ENCODE measurements at places on chromosomes 6 and 20. TPM values are rescaled to one million over a fixed set of nuclear protein-coding genes. Genes with fewer than 3 reads are reported as not detected.

The SMPDL3A gene
- 150 TPM for total RNA-seq

The PI3 gene
- total RNA-seq, result 197 TPM

The GLP1R gene
- total RNA-seq, result not detected

The HMGN3 gene
- total RNA-seq, result 29.9 TPM

The SLC25A27 gene
- total RNA-seq, result 8.7 TPM

The TTPAL gene
- 20.9 TPM for total RNA-seq

- DNase-seq, result no peak
Measured at GRCh38 chr6:16248271-16248853, 10.0 kb downstream of the GMPR start.

DNA sequence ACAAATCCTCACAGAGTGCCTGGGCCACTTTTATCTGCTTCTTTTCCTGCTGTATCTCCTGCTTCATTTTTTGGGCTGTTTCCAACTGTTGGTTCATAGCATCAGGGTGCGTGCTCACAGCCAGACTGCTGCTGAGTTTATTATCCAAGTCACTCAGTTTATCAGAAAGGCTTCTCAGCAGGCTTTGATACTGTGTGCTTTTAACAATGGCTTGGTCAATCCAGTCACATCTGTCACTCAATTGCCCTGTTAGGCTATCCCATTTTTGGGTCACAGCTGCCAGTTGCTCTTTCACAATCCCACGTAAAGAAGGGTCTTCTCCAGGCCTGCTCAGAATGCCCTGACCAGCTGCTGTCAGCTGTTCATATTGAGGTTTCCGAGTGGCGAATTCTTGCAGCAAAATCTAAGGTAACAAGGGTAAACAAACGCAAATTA lies 87.2 kb downstream of the DST start:
- DNase-seq, result no peak

DNA sequence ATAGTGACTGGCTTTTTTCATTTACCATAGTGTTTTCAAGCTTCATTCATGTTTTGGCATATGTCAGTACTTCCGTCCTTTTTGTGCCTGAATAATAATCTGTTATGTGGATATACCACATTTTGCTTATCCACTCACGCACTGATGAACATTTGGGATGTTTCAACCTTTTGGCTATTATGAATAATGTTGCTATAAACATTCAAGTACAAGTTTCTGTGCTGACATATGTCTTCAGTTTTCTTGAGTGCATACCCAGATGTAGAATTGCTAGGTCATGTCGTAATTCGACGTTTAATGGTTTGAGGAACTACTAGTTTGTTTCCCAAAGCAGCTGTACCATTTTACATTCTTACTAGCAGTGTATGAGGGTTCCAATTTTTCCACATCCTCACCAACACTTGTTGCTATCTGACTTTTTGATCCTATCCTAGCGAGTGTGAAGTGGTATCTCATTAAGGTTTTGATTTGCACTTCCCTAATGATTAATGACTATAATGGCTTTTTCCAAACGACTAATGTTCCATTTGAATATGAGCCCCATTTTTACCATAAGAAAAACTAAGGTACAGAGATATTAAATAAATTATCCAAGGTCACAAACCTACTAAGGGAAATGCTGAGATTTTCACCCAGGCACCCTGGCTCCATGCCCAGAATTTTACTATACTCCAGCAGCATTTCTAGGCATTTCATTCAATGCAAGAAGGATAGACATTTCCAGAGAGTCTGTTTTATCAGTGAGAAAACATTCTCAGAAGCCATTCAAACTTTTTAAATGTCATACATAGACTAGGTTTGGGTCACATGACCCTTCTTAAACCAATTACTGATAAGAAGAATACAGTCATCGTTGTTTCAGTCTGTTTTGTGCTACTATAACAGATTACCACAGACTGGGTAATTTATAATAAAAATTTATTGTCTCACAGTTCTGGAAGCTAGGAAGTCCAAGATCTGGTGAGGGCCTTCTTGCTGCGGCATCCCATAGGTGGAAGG lies 71.1 kb upstream of the RUNX2 start:
- no peak for DNase-seq

DNA sequence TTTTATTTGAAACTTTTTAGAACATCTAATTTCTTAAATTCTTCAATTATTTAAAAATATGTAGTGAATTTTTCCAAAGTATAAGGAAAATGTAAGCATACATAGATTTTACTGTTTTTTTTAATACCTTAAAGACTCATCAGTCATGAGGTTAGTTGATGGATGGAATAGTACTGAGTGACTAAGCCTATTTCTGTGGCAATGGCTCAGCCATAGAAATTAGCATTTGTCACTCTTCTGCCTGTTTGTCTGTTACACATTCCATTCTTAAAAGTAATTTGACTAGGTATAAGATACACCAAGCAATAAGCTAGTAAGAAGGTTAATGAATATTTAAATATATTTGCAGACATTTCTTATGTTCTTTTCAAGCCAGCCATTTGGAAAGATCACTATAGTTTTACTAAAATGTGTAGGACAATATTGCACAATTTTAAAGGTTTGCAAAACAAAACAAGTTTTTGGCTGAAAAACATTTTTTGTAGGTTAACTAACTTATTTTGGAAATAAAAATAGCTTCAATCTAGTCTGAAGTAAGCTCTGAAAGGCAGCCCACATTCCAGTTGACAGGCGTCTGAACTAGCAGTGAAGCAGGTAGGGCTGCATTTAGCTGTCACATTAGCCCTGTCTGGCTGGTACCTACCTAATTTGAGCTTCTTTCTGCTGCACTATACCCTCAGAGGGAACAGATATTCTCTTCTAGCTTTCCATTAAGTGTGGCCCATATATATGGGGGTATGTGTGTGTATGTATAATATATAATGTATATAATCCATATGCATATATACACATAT lies 385.7 kb downstream of the GRIK2 start:
- no peak for DNase-seq

DNA sequence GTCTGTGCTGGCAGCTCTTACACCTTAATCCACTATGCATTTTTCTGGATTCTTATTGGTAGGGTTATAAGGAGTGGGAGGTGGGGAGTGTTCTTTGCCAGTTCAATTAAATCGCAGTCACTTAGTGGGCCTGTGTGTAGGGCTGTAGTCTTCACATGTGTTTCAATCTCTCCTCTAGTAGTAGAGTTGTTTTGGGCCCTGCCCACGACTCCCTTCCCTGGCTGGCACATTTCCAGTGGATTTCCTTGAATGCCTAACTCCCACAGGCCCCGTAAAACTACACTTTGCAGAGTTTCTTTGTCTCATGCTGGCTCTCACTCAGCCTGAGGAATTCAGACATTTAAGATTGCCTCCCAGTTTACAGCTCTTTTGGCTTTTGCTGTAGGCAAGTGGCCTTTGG lies 414.0 kb upstream of the OPRM1 start:
- DNase-seq, result no peak

DNA sequence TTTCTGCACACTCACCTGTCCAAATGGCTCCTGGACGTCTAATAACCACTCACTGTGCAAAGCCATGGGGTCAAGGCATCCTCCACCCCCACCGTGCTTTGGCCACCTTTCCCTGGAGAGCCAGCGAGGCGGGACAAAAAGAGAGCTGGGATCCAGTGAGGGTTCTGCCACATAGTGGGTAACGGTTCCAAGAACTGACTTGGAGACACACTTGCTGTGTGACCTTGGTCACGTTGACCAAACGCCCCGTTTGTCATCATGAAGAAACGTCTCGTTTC lies 287.2 kb downstream of the TFAP2C start:
- no peak for DNase-seq

GRCh38 chr6:44247338-44248302 lies 719 bp downstream of the HSP90AB1 start:
- peak; percentile 78 for DNase-seq

DNA sequence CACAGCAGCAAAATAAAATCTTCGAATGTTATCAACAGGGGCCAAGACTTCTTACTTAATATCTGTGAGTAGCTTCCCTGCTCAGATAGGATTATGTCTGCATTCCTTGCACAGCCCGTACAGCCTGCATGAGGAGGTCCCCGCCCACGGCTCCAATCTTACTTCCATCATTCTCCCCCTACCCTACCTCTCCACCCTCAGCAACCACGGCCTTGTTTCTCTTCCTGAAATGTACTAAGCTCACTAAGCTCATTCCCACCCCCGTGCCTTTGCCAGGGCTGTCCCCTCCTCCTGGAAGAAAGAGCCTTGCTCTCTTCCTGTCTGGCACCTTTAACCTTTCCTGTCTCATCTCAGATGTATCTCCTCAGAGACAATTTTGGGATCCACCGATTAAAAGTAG lies 120.4 kb downstream of the BCAS1 start:
- DNase-seq, result no peak

DNA sequence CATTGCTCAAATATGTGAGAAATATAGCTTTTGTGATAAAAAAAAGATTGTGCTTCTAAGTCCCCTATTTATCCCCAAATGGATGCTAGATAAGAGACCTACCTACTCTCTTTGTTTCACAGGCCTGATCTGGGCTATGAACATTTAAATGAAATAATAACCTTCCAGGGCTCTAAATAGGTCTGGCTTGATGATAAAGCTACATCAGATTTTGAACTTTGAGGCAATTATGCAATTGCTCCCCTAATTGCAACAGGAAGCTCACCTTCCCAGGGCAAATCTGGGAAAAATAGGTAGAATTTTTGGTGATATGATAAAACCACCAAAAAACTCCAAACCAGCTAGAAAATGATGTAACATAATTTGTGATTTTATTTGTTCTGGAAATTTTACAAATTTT lies 624.5 kb downstream of the PKHD1 start:
- no peak for DNase-seq

GRCh38 chr6:108497883-108498282 lies 62.8 kb upstream of the FOXO3 start:
- DNase-seq, result peak; percentile 12

DNA sequence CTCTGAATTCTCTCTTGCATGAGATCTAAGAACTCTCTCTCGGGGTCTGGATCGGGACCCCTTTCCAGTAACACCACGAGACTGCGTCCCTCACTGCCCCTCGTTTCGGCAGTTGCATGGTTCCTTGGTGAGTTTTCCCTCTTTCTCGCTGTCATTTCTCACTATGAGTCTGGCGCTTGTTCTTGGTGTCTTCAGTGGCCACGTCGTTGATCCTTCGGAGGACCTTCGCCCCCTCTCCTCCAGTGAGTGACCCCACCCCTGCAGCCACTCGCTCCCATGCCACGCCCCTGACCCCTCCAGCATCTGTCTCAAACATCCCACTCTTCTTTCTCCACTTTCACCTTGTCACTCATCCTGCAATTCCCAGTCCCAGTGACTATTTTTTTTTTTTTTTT lies 23.0 kb downstream of the SYNJ2 start:
- no peak for DNase-seq

Data from transverse colon (tissue), 4 donors.